ENCODE measurements at places on chromosomes 16 and 17. TPM values are rescaled to one million over a fixed set of nuclear protein-coding genes. Genes with fewer than 3 reads are reported as not detected.

The CDRT4 gene
- 2.6 TPM for total RNA-seq

The KRTAP3-2 gene
- 0.35 TPM for total RNA-seq

The CD300LB gene
- not detected for total RNA-seq

The SLC9A5 gene
- total RNA-seq = 1.7 TPM

The CES1 gene
- total RNA-seq = 33.1 TPM

The OR2C1 gene
- total RNA-seq = not detected

The CHD9NB gene
- total RNA-seq = 1.7 TPM

The CD79B gene
- not detected for total RNA-seq

The ASB16 gene
- not detected for total RNA-seq

The USB1 gene
- 96.6 TPM for total RNA-seq

The TM4SF5 gene
- total RNA-seq = 0.55 TPM

The EVPLL gene
- not detected for total RNA-seq

The GLYR1 gene
- total RNA-seq = 44.6 TPM

The DDX28 gene
- 19.1 TPM for total RNA-seq

The FBXL16 gene
- total RNA-seq = 2.6 TPM

The PRSS53 gene
- total RNA-seq = 0.78 TPM

The MPP3 gene
- 18.7 TPM for total RNA-seq

The ARHGAP23 gene
- 48.7 TPM for total RNA-seq

The CDH3 gene
- total RNA-seq = 0.23 TPM
